ENCODE measurements at places on chromosomes 13 and 19.

DNA sequence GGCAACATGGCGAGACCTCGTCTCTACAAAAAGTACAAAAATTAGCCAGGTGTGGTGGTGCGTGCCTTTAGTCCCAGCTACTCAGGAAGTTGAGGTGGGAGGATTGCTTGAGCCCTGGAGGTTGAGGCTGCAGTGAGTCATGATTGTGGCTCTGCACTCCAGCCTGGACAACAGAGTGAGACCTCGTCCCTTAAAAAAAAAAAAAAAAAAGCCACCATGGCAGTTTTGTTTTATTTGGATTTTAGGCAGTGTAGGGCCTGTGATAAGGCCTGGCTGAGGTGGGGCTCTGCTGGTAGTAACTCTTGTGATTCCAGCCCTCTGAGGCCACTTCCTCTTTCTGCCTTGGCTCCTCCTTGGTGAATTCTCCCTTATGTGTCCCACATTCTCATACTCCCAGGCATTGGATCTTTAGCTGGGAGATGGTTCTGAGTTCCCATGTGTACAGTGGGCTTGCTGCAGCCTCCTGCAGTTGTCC is 39.2 kb downstream of the GATAD2A start:
- no peak for DNase-seq

DNA sequence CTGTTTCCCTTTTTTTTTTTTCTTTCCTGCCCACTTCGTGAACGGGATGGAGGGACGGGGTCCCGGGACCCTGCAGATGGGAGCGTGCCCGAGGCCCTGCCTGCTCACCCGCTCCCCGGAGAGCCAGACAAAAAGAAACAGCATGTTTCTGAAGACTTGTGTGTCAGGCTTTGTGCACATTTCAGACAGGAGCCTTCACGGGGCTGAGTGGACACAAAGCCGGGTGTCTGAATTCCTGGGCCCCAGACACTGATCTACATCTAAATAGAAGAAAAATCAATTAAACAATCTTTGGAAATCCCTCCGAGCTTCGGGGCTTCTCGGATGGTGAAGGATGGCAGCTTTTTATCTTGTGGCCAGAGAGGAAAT is 4.2 kb downstream of the PGPEP1 start:
- DNase-seq = no peak

- DNase-seq = no peak
Measured at GRCh38 chr13:44271473-44271872, 102.2 kb upstream of the SERP2 start.

DNA sequence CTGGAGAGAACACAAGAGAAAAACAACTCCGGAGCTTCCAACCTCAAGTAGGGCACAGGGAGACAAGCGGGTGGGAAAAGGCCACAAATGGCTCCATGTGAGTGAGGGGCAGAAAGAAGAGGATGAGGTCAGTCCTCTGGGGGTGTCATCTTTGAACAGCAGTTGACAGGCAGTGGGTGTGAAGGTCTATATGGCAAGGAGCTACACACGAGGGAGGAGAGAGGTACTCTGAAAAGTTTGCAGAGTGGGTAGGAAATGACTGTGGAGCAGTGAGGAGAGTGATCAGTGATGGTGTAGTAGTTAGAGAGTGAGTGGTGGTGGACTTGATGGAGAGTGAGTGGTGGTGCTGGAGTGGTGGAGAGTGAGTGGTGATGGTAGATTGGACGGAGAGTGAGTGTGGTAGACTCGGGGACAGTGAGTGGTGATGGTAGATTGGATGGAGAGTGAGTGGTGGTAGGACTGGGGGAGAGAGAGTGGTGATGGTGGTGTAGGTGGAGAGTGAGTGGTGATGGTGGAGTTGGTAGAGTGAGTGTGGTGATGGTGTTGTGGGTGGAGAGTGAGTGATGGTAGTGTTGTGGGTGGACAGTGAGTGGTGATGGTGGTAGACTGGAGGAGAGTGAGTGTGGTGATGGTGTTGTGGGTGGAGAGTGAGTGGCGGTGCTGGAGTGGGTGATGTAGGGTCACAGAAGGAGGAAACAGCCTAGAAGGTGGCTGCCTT is 4.0 kb downstream of the TFDP1 start:
- DNase-seq = no peak

GRCh38 chr13:88063741-88064140 is 392.6 kb downstream of the SLITRK5 start:
- no peak for DNase-seq

GRCh38 chr13:50701469-50701868 is 142.0 kb downstream of the DLEU7 start:
- DNase-seq = no peak

- peak; percentile 99 for DNase-seq
Measured at GRCh38 chr19:6199240-6199994, 64.0 kb downstream of the ACSBG2 start.

GRCh38 chr19:12703046-12703445 is 6.6 kb upstream of the FBXW9 start:
- DNase-seq = no peak

DNA sequence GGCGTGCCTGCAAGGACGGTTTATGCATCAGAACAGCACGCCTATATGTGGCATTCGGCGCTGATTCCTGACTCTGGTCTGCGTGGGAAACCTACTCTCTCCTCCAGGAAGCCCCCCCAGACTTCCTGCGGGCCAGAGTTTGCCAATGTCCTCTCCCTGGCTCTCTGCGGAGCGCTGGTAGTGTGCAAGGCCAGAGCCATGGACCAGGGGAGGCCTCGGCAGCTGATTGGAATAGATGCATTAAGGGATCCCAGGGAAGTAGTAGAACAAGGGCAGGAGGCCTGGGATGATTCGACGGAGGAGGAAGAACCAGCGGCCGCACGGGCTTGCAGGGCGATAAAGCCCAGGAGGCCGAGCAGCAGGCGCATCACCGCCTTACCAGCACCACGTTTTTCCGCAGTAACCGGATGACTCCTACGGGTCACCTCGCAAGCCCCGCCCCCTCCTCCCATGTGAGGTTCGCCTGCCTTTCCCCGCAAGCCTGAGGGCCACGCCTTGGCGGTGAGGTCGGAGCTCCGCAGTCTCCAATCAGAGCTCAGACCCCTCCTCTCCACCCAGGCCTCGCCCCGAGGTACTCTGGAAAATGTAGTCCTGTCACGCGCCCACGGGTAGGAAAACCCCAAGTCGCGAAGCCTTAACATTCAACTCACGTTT is 5.0 kb downstream of the CLEC11A start:
- peak; percentile 31 for DNase-seq

- DNase-seq = no peak
Measured at GRCh38 chr13:98489446-98490194, 87.3 kb downstream of the STK24 start.

- DNase-seq = no peak
Measured at GRCh38 chr13:76795701-76796695, 90.2 kb downstream of the KCTD12 start.

GRCh38 chr13:98157188-98157587 is 14.3 kb downstream of the FARP1 start:
- no peak for DNase-seq

- DNase-seq = no peak
Measured at GRCh38 chr13:106619688-106620555, 52.0 kb upstream of the ARGLU1 start.

DNA sequence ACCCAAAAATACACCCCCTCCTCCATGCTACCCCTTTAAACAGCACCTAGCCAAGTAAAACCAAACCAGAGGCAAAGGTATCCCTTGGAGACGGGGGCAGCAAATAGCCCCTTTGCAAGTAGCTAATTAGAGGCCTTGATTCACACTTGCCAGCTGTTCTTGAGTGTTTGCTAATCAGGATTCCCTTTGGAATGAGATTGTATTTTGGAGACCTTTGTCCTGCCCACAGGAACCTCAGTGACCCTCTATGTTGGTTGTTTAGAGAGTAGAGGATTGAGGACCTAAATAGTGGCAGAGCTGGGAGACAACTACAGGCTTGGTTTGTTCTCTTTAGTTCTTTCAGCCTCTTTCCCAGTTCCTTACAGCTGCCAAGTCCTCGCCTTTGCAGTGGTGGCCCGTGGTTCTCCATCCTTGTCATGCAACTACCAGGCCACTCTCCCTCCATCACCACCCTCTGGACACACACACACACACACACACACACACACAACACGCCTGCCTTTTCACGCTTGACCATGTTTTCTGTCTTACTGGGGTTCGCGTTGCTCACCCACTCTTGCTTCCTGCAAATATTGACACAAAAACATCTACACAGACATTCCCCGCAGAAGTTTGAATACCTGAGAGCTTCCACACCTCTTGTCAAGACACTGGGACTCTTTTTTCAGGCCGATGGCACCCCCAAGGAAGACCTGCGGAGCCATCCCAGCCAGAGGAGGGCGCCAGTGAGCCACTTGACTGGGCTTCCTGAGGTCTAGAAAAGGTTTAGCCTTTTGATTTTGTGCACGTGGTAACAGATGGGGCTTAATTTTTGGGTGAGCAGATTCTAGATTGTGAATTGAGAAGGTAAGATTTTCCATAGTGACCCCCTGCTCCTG is 80.0 kb upstream of the GPR183 start:
- DNase-seq = peak; percentile 76

GRCh38 chr13:100063333-100063732 is 25.6 kb upstream of the PCCA start:
- no peak for DNase-seq

DNA sequence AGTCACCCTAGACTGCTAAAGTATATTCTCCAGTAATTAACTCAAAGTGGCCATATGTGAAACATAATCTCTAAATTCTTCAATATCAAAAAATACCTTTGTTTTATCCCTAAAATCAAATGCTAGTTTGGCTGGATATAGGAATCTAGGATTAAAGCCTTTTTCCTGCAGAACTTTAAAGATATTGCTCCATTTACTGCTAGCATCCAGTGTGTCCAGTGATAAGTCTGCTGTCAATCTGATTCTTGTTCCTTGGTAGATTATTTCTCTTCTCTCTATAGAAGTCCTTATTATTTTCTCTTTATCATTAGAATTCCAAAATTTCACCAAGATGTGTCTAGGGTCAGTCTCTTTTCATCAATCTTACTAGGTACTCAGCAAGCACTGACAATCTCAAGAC is 384.6 kb downstream of the FGF14 start:
- no peak for DNase-seq

GRCh38 chr19:16585094-16585801 is 13.0 kb upstream of the SLC35E1 start:
- no peak for DNase-seq

GRCh38 chr19:4295972-4296771 is 6.0 kb downstream of the TMIGD2 start:
- DNase-seq = no peak

DNA sequence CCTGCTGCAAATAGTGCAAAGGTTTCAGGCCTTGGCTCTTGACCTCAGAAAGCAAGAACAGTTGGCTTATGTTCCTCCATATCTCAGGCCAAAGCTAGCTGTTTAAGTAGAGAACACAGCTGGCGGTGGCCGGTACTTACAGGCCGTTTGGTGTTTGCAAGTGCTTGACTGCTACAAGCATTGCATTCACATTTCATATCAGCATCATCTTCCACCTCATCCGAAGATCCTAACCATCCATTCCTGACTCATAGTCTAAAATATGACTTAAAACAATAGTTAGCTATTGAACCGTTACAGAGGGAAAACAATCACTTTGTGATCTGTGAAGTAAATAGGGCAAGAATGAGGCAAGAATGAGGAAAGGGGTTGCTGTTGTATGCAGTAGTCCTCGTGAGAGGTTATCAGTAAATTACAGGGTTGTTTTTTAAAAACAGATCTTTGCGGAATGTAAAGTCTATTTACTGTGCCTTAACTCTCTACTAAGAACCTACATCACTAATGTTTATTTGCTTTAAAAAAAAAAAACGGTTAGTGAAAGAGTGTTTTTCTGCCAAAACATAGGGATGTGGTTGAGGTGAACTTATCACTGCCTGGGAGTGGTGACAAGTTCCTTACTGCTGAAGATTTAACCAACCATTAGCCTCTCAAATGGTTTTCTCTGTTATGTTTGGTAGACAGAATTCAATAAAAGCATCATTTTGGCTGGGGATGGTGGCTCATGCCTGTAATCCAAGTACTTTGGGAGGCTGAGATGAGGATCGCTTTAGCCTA is 21.6 kb upstream of the WDR88 start:
- DNase-seq = no peak

DNA sequence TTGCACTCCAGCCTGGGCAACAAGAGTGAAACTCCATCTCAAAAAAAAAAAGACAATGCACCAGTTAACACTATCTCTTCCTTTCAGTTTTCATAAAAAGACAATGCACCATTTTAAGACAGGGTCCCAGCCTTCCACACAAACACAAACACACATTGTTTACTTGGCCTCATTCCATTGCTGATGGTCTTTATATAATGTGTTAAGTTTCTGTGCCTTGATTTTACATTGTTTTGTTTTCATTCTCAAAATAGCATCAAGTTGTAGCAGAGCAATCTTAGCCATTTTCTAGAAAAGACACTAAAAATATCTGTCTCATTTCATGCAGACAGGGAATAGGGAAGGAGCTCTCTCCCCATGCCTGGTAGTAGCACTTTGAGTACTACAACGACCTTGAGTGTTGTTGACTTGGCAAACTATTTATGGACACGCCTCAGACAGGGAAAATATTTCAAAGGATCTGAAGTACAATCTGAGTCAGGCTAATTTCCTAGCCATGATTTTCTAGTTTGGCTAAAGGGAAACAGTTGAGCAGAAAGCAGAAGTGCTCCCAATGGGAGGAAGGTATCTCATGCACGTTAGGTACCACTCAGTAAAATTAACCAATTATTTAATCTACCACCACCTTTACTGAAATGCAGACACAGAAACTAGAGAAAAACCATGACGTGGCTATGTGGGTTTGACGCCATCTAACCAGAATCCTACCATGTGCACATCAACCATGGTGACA is 120.6 kb downstream of the ABCC4 start:
- DNase-seq = no peak

GRCh38 chr13:83761631-83762030 is 120.6 kb downstream of the SLITRK1 start:
- DNase-seq = no peak

GRCh38 chr19:21835429-21835809 is 563 bp downstream of the ZNF43 start:
- DNase-seq = no peak

- no peak for DNase-seq
Measured at GRCh38 chr13:76758257-76758656, 127.9 kb downstream of the KCTD12 start.

DNA sequence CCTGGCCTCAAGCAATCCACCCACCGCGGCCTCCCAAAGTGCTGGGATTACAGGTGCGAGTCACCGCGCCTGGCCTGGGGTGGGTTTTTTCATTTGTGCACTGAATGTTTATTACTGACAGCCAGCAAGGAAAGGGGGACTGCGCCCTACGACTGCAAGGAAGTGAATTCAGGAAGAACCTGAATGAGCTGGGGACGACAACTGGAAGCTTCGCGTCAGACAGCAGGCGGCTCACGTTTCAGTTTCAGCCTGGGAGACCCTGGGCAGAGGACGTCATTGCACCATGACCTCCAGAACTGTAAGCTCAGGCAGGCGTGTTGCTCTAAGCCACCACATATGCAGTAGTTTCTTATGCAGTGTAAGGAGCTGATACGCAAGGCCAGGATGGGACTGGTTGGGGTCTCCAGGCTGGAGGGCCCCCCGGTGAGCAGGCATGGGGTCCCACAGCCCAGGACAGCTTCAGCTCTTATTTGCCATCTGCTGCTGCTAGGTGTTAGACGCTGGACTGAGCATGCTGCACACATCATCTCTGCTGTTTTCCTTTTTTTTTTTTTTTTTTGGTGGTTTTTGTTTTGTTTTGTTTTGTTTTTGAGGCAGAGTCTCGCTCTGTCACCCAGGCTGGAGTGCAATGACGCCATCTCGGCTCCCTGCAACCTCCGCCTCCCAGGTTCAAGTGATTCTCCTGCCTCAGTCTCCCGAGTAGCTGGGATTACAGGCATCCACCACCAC is 66.6 kb downstream of the GADD45B start:
- DNase-seq = no peak

GRCh38 chr19:55165952-55166529 is 372 bp downstream of the DNAAF3 start:
- DNase-seq = no peak

Measured in stimulated activated naive CD4-positive, alpha-beta T cell treated with Interleukin-2 at 50 U/mL for 16 hours (primary cell).